ENCODE measurements at places on chromosomes 7 and 10. TPM values are rescaled to one million over a fixed set of nuclear protein-coding genes. Genes with fewer than 3 reads are reported as not detected.
A peak's percentile ranks its signal among the peaks of the same experiment; 100 is the strongest.

DNA sequence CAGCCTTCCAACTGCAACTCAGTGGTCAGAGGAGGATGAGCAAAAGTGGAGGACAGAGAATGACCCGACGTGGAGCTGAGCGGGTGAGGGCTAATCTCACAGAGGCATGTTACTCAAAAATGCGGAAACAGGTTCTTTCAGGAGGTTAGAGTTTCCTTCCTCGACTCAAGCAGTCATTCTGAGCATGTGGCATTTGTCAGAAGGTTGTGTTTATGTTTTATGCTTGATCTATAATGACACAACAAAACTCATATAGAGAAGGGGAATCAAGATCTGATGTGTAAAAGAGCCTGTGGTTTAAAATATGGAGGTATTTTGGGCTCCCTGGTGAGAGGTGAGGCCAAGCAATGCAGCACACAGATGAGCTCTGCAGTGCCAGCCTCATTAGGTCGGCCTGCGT lies 311.4 kb downstream of the ADARB2 start:
- no peak for DNase-seq
- H3K4me1 ChIP-seq = no peaks in the 10 kb centered on the region
- no peak overlapping the region for H3K4me3 ChIP-seq

DNA sequence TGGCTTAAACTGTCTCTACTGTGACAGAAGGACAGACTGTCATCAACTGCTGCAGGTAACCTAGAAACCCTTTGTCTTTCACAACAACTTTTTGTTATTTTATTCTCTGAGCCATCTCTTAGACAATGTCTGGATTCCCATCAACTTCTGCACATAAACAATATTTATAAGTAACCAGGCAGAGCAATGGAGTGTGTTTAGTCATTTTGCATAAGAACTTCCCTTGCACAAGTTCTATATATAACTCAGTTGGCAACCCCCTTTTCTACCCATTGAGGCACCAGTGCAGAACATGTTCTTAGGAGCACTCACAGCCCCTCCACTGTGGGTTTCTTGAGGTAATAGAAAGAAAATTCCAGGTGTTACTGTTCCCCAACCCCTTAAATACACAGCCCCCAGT lies 65.0 kb upstream of the IL6 start:
- DNase-seq = no peak
- H3K4me1 ChIP-seq = peaks cover 28% of the 10 kb centered on the region
- no peak overlapping the region for H3K4me3 ChIP-seq
- H3K36me3 ChIP-seq = no peaks in the 10 kb centered on the region
- no peak overlapping the region for H3K27ac ChIP-seq
- peaks cover 19% of the 10 kb centered on the region for H3K27me3 ChIP-seq

- H3K4me1 ChIP-seq = peaks cover 24% of the 10 kb centered on the region
- no peaks in the 10 kb centered on the region for H3K27me3 ChIP-seq
- no peak overlapping the region for H3K4me3 ChIP-seq
- no peak overlapping the region for H3K27ac ChIP-seq
- DNase-seq = no peak
Measured at GRCh38 chr7:106777674-106778299, 87.3 kb upstream of the PIK3CG start.

- H3K27ac ChIP-seq = no peak overlapping the region
- H3K4me3 ChIP-seq = no peak overlapping the region
- DNase-seq = no peak
- H3K27me3 ChIP-seq = no peaks in the 10 kb centered on the region
Measured at GRCh38 chr10:113872139-113873030, 17.9 kb downstream of the NHLRC2 start.

DNA sequence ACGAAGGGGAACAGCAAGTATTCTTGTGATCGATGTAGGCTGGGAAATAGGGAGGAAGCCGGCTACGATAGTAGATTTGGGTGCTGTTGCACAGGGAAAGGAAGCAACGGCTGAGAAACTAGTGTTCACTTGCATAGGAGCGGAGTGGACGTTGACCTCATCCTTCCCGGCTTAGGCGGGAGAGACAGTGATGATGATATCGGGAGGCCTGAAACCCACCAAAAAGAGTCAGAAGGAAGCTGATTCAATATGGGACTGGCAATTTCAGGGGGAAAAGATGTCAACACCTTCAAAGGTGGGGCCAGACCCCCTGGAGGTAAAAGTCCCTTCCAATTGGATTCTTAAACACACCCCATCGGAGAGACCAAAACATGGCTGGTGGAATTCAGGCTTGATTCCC lies 61.3 kb downstream of the CARD11 start:
- no peak for DNase-seq
- peaks cover 52% of the 10 kb centered on the region for H3K36me3 ChIP-seq
- peaks cover 82% of the 10 kb centered on the region for H3K4me1 ChIP-seq
- H3K27me3 ChIP-seq = no peaks in the 10 kb centered on the region
- peak overlapping the region; percentile 25 for H3K4me3 ChIP-seq
- peak overlapping the region; percentile 89 for H3K27ac ChIP-seq

DNA sequence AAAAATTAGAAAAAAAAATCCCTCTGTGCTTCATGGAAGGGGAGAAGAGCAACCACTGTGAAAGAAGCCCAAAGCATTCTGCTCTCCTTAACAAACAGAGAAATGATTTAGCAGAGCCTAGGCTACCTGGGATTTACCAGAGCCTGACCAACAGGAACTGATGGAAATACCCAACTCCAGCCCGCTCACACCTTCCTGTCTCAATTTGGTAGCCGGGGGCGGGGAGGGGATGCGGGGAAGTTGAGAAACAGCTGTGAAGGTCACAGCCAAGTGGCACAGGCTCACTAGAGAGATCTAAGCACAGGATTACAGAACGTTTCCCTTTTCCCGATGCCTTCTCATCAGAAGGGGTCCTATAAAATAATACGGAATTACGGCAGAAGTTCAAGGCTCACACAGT lies 17.6 kb downstream of the RSU1 start:
- H3K27ac ChIP-seq = peak overlapping the region; percentile 47
- DNase-seq = peak; percentile 56
- peaks cover 38% of the 10 kb centered on the region for H3K4me1 ChIP-seq
- H3K4me3 ChIP-seq = no peak overlapping the region
- no peaks in the 10 kb centered on the region for H3K27me3 ChIP-seq

DNA sequence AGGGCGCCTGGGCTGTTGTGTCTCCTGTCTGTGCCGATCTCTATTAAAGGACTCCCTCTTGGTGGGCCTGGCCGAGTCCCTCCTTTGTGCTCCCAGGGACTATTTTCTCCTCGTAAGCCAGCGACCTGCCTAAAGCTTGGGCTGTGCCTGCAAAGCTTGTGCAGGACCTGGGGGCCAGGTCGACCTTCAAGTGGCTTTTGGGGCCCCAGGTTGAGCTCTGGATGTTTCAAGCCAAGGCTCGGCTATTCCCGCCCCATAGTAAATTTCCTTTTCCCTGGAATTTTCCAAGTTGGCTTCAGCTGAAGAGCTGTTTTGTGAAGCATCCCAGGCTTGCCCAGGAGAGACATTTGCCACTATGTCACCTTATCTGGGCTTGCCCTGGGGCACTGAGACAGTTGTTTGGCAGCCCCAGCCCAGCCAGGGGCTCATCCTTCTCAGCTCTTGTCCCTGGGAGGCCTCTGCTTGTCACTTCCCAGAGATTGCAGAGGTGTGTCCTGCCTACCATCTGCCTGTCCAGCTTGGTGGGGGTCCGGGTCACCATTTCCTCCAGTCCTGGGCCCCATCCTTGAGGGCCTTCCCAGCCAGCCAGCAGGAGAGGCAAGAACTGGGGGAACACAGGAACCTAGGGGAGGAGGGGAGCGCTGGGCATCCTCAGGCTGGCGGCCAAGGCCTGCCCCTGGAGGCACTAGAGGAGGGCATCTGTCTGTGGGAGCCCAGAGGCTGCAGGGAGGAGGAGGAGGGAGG lies 20.2 kb downstream of the ZMIZ2 start:
- peaks cover 15% of the 10 kb centered on the region for H3K36me3 ChIP-seq
- H3K4me1 ChIP-seq = peaks cover 31% of the 10 kb centered on the region
- DNase-seq = no peak
- no peaks in the 10 kb centered on the region for H3K27me3 ChIP-seq
- peak overlapping the region; percentile 52 for H3K27ac ChIP-seq

- no peak overlapping the region for H3K4me3 ChIP-seq
- no peak for DNase-seq
- H3K36me3 ChIP-seq = no peaks in the 10 kb centered on the region
- H3K4me1 ChIP-seq = peaks cover 7% of the 10 kb centered on the region
Measured at GRCh38 chr7:94182066-94182465, 177.9 kb upstream of the BET1 start.

DNA sequence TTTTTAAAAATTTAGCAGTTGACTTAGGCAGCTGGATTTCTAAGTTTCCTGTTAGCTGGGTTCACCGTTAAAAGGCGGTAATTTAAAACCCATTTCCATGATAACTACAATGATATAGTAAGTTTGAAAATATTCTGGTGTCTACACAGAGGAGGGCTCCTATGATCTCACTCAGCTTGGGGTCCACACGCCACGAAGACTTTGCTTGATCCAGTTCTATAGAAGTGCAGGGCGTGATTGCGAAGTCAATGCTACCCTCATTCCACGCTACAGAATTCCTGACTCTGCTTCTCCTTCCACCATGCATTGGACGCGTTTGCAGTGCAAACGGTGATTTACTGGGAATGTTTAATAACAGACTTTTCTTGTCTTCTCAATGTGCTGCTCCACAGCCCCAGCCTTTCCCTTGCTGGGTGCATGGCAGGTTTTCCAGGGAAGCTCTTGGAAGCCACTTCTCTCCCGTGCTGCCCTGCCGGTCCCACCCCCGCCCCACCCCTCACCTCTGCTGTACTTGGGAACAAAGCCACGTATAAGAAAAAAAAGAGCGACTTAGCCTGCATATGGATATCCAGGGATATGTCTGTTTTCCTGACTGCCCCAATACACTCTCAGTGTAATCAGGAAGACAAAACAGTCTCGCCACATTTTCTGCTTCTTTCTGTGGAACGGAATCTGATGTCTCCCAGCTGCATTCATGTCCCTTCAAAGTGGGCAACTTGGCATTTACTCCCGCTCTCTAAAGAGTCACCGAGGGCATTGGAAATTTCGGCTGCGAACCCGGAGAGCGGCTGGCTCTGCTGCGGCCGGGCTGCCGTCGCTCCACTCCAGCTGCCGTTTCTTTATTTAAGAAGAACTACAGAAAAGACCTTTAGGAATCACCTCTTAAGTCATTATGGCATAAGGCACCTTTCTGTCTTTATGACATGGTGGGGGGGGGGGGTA lies 434.4 kb upstream of the MGMT start:
- peaks cover 13% of the 10 kb centered on the region for H3K27me3 ChIP-seq
- no peaks in the 10 kb centered on the region for H3K36me3 ChIP-seq
- no peak for DNase-seq
- no peak overlapping the region for H3K27ac ChIP-seq
- H3K4me3 ChIP-seq = no peak overlapping the region

DNA sequence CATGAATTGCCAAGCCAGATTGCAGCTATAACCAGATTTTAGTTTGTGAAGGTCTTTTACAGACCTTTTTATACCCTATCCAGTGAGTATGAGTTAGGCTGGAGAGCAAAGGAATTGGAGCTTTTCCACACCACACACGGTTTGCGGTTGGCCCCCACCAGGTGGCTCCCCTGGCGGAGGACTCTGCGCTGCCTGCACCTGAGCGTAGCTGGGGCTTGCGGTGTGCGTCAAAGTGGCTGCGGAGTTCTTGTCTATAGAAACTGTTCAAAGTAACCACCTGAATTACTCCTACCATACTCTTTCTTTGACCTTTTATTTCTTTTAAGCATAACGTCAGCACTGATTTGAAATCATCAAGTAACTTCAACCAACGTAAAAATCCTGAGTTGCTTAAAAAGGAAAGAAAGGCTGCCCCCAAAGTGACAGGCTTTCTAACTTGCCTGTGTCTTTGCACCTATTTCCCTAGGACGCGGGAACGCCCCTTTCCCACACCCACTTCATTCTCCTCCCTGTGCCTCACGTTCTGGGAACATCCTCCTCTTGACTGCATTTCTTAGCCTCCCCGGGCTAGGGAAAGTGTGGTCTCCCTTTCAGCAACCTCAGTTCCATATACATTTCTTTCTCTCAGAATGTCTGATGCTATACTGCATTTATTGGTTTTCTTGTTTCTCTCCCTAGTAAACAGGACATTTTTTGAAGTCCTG lies 47.6 kb upstream of the TMEM72 start:
- H3K4me1 ChIP-seq = no peaks in the 10 kb centered on the region
- H3K27me3 ChIP-seq = peaks cover 33% of the 10 kb centered on the region
- H3K4me3 ChIP-seq = peak overlapping the region; percentile 80
- H3K27ac ChIP-seq = no peak overlapping the region
- H3K36me3 ChIP-seq = no peaks in the 10 kb centered on the region

- no peaks in the 10 kb centered on the region for H3K4me1 ChIP-seq
- no peaks in the 10 kb centered on the region for H3K27me3 ChIP-seq
- DNase-seq = no peak
- no peak overlapping the region for H3K4me3 ChIP-seq
- H3K36me3 ChIP-seq = no peaks in the 10 kb centered on the region
Measured at GRCh38 chr10:80583685-80584084, 46.0 kb downstream of the SH2D4B start.

DNA sequence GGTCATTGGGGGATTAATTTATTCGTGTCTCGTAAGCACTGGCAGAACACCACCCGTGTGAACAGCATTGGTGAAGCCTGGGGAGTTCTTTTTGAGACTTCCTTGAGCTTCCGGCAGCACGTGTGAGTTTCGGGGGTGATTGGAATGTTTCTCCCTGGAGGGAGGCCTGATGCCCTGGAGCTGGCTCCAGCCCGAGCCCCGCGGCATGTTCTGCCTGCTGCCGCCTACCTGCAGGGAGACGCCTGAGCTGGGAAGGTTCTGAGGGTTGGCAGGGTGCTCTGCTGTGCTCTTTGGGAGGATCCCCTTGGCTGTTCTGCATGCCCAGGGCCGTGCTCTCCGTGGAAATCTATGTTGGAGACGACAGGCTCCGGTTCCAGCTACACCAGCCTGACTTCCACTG lies 159.3 kb downstream of the MGMT start:
- no peaks in the 10 kb centered on the region for H3K27me3 ChIP-seq
- no peak overlapping the region for H3K4me3 ChIP-seq
- H3K36me3 ChIP-seq = peaks cover 41% of the 10 kb centered on the region
- peaks cover 13% of the 10 kb centered on the region for H3K4me1 ChIP-seq
- DNase-seq = no peak

Gene SHH
- total RNA-seq = not detected

Gene CFAP46
- 0.34 TPM for total RNA-seq

Gene SCART1
- total RNA-seq = 2.9 TPM

Gene FEZF1
- total RNA-seq = not detected
